ENCODE measurements at places on chromosomes 3 and 15.
A peak's percentile ranks its signal among the peaks of the same experiment; 100 is the strongest.

- no peak for DNase-seq
Observed at GRCh38 chr15:61759639-61760038, 300.6 kb downstream of the VPS13C start.

DNA sequence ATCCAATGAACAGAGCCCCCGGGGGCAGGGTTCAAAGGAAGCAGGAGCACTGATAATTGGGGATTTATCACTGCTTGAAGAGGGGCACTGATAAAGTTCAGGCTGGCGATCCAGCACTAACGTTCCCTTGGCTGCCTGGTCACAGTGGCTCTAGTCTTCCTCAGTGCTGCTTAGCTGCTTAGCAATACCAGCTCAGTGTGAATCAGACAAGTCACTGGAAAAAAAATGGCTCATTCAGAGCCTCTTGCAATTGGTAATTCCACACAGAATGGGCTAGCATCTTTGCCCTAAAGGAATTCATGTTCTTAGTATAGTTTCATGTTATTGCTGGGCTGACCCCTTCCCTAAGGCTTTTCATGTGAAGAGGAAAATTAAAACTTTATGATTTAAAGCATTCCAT is 95.7 kb upstream of the SLC2A2 start:
- DNase-seq = no peak

DNA sequence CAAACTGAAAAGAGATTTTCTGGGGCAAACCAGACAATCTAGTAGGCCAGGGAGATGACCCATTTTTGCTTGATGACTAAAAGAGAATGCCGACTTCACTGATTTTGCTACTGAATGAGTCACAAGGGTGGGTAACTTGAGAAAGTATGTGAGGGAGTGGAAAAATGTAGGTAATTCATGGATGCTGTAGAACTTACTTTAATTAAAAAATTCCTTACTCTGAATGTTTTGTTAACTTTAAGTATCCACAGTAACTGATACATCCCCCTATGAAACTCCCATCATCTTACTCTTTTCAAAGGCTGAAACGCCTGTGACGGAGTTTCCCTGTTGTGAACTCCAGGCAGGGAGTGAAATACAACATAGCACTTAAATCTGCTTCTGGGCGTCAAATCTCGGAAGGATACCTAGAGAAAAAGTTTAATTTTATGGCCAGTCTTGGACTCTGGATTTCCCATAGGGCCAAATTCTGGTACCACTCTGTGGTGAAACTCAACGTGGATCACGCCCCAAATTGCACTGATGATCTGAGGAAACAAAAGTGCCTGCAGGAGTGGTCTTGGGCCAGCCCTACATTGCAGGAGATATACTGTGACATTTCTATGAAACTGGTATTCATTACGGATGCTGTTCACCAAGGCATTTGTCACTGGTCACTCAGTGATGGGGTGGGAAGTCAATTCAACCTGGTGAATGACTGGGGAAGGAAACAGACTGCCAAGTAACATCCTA is 24.0 kb downstream of the GOLIM4 start:
- no peak for DNase-seq

DNA sequence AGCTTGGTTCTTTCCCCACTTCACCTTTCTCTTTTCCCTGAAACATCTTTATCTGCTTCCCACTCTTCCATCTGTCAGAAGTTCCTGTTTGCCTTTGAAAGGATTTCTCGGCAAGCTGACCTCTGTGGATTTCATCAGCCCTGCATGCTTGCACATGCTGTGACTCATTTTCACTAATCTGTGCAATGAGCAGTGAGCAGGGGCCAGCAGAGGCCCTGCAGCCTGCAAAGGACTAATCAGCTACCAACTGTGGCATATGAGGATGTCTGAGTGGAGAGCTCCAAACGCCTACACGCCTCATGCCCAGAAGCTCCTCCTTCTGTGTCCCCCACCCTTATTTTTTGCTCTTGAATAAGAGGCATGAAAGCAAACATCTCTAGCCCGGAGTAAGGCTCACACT is 333.0 kb upstream of the SEMA6D start:
- no peak for DNase-seq

DNA sequence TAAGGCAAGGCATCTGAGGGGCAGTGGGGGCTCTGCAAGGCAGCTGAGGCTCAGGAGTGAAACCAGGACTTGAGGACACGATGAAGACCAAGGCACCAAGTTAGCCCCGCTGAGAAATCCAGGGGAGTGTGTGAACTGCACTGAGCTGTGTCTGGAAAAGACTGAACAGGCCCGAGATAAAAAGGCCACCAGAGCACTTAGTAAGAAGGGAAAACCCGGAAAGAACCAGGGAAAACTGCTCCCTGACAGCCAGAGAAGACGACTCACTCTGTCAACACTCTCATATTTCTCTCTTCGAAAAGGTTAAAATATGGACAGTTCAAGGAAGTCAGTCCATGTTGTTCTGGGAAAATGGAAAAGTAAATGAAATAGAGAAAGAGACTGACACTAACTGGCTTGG is 109.0 kb downstream of the SEC22A start:
- DNase-seq = no peak

DNA sequence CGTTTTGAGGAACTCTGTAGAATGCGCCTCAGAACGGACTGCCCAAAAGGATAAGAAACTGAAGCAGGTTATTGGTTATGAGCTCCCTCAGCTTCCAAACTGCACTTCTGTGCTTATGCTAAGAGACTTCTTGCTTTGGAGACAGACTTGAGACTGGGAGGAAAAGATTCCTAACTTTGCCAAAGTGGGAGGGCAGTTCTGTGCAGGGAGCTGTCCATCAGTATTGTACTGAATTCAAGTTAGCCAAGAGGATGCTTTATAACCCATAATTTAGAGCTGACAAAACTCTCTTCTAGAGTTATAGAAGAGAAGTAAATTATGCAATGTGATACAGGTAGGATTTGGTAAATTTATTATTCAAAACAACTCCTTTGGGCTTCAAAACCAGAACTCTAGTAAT is 519.8 kb upstream of the GBE1 start:
- DNase-seq = no peak

DNA sequence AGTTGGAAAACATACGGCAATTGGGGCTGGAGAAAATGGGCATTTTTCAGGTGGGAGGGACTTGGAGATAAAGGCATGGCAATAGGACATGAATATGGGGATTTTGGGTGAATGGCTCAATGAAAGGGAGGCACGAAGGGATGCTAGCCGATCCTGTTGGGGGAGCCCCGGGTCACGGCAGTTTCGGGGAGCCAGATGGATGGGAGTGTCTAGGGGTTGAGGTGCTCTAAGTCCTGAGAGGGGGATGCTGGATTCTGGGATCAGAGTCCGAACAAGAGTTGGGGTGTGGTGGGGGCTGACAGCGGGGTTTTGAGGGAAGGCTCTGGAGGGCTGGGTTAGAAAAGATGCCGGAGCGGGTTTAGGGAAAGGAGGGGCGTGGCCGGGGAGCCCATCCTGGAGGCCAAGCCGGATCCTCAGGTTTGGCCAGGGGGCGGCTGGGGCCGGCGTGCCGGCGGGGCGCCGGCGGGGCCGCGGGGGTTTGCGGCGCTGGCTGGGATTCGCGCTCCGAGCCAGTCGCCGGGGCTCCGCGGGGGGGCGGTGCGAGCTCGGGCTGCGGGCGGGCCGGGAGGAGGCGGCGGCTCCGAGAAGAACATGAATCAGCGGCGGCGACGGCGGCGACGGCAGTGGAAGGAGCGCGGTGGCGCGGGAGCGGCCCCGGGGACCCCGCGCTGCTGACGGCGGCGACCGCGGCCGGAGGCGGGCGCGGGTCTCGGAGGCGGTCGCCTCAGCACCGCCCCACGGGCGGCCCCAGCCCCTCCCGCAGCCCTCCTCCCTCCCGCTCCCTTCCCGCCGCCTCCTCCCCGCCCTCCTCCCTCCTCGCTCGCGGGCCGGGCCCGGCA is at the start of gene TYRO3:
Gene TYRO3 (plus strand): TSS at position 813 of the 839 bp plus-strand sequence. CDS start 46 bp downstream, outside the sequence.
- peak; percentile 48 for DNase-seq

DNA sequence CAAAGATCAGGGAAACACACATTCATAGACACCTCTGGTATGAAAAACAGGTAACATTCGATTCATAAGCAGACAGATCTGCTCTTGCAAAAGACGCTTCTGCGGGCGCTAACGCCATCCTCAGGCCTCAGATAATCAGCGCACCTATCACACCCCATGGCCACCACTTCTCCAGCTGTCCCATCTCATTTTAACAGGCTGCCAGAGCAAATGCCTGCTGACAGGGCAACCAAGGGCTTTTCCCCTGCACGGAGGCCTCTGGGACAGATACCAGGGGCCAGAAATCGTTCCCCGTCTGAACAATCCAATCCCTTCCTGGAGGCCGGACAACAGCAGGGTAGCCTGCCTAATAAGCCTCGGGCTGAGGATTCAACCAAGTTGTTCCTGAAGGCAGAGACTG is 15.2 kb downstream of the ABCC5 start:
- no peak for DNase-seq

GRCh38 chr3:182650568-182651128 is 142.7 kb upstream of the ATP11B start:
- DNase-seq = no peak

- peak; percentile 83 for DNase-seq
Observed at GRCh38 chr15:60592371-60593169, 113.6 kb upstream of the ICE2 start.

DNA sequence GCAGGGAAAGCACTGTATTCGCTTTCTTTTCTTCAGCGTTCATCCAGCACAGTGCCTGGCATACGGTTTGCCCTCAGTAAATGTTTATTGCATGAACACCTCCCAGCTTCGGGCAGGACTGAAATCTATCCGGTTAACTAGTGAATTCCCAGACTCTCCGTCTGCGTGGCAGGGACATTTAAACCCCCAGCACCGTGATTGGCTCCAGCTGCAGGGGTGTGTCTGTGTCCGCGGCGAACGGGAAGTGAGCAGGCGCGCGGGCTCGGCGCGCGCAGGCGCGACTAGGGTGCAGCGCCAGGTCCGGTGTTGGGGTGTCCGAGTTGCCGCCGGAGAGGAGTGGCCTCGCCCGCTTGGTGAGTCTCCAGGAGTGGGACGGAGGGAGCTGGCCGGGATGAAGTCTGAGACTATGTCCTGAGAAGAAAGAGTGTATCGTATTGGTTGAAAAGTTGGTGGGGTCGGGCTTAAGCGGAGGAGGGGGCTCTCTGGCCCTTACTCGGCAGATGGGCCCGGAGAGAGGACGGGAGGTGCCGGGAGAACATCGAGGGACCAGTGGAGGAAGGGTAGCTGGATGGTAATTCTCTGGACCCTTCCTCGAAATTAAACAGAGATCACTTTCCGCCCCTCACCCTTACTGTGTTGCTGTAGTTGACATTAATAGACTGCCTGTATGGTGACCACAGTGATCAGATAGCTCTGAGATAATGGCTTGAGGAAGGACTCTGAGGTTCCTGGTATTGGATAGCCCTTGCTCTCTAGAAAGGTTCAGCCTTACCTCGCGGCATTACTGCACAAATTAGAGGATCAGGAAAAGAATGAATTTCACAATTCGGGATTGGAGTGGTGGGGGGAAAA is at the start of gene SNAP23:
Gene SNAP23 (plus strand): TSS at position 274 of the 852 bp plus-strand sequence. CDS start 16,213 bp downstream, outside the sequence.
- peak; percentile 83 for DNase-seq

Measured in NCI-H345 (cell line).